ENCODE measurements at places on chromosomes 5 and 9. TPM values are rescaled to one million over a fixed set of nuclear protein-coding genes. Genes with fewer than 3 reads are reported as not detected.

Gene PLAC8L1
- not detected for total RNA-seq

DNA sequence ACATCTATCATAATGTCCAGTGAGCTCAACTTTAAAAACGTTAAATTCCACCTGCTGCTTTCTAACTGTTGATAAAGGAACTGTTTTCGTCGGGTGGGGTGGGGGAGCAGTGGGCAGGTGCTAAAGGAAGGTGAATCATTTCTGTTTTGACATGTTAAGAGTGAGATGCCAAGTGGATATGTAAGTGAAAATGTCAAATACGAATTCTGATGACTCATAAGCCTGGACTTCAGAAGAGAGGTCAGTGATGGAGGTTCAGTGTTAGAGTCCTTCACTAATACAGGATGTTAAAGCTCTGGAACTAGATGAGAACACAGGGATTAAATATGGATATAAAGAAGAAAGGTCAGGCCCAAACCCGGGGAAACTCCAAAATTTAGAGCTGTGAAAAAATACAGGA is 617.9 kb upstream of the CTNND2 start:
- no peak for DNase-seq

DNA sequence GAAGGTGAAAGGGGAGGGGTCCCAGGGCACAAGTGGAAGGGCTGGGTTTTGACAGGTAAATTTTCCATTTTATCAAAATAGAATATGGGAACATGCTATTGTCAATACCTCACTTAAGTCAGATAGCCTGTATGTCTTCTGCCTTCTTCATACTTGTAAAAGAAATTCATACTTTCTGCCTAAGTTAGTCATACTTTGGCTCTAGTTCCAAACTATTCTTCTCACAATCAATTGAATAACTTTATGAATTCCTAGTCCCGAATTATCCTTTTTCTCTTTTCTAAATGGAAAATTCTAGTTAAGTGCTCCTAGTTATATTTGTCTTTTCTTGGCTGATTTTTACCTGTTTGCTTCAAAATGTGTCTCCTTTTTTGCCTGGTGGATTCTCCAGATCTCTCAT is 271.4 kb downstream of the CSNK1G3 start:
- no peak for DNase-seq

Gene FAM153A
- total RNA-seq = 0.02 TPM

Gene ABCA2
- total RNA-seq = 22.4 TPM

Gene GABRB2
- 0.81 TPM for total RNA-seq

Gene PCDHGC3
- 50.8 TPM for total RNA-seq

- no peak for DNase-seq
Observed at GRCh38 chr9:5089737-5090136, 95.7 kb downstream of the INSL6 start.

GRCh38 chr9:16236311-16236710 is 634.2 kb downstream of the BNC2 start:
- DNase-seq = no peak

DNA sequence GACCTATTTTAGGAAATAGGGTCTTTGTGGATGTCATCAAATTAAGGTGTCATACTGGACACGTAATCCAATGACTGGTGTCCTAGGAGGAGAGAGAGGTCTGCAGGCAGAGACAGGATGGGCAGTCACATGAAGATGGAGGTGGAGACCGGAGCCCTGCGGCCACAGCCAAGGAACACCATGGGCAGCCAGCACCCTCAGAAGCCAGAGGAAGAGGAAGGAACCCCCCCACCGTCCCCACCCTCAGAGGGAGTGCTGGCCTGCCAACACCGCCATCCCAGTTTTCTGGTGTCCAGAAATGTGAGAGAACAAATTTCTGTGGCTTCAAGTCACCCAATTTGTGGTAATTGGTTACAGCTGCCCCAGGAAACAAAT is 88.3 kb downstream of the NSUN2 start:
- no peak for DNase-seq

DNA sequence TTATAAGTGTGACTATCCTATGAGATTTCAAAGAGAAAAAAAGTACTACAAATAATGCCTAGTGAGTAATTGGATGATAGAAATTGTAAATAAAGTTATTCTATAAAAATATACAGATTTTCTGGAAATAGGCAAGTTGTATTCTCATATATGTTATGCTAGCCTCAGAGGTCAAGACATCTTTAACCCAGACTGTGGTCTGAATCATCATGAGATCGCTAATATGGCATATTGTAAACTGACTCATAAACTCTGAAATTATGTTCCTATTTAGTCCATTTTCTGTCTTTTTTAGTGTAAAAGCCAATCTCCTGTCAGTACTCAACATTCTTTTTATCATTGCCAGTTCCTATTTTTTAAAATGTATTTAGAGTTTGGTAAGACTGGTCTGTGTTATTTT is 14.2 kb downstream of the LOX start:
- DNase-seq = no peak

Gene DAPK1
- 10.5 TPM for total RNA-seq

DNA sequence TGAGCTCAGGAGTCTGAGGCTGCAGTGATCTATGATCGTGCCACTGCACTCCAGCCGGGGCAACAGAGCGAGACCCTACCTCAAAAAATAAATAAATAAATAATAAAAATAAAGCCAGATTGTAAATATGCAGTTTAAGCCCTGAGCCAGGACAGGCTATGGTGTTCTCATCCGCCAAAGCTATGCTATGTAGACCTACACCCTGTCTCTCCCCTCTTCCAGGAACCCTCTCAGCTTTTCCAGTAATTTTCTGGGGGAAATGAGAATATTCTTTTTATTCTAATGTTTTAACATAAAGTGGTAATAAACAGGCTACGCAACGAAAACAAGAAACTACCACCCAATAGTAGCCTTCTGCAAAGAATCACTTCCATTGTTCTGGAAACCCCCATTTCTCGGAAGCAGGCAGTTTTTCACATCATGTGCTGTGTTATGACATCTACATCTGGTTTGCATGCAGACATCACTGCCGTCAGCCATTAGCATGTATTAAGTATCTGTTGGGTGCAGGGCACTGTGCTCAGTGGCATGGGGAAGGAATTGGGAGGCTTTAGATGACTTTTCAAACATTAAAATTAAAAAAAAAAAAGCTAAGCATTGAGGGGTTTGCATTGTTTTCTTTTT is 38.0 kb upstream of the F2R start:
- DNase-seq = no peak

Gene PCDHB4
- 0.21 TPM for total RNA-seq

DNA sequence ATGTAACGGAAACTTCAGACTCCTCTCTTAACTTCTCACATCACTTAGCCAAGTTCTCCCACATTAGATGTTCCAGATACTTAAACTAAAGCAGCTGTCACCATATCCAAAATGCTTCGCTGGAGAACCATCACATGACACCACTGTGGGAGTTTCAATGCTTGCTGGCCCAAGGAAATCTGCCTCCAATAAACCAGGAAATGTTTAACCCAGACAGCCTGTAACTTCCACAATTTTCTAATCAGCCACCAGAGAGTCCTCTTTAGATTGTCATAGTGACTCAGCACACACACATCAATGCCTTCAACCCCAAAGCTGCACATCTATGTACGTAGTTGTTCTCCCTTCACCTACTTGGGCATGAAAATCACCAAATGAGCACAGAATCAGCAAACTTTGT is 118.7 kb downstream of the LPAR1 start:
- DNase-seq = peak; percentile 75

Gene DCTN3
- 168 TPM for total RNA-seq

GRCh38 chr9:127277099-127277498 is 12.5 kb downstream of the GARNL3 start:
- no peak for DNase-seq
